Activated CD8-positive, alpha-beta memory T cell treated with anti-CD3 and anti-CD28 coated beads for 1 hour (primary cell): ENCODE measurements at places on chromosomes 7 and 10.

- DNase-seq = no peak
Observed at GRCh38 chr7:131816391-131817007, 260.1 kb upstream of the PODXL start.

- DNase-seq = no peak
Observed at GRCh38 chr7:152180587-152180986, 155.1 kb downstream of the GALNT11 start.

- no peak for DNase-seq
Observed at GRCh38 chr10:130573446-130573845, 437.3 kb downstream of the GLRX3 start.

GRCh38 chr7:95608359-95609173, 12.2 kb upstream of the PDK4 start:
- no peak for DNase-seq

DNA sequence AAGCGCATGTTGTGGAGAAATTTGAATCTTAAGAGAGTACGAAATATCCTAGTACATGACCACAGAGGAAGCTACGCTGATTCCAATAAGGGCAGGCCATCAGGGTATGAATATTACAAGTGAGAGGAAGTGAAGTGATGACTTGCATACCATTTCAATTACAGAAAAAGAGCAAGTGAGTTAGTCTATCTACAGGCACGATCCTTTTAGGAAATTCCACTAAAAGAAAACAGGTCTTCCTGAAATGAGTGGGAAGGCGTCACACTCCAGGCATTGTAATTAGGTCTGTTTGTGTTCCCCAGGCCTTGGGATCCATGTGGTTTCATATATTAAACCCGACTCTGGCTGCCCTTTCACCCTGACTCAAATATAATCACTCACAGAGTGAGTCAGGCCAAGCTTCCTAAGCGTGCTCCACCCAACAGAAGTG, 152.5 kb downstream of the SEMA3A start:
- DNase-seq = no peak

DNA sequence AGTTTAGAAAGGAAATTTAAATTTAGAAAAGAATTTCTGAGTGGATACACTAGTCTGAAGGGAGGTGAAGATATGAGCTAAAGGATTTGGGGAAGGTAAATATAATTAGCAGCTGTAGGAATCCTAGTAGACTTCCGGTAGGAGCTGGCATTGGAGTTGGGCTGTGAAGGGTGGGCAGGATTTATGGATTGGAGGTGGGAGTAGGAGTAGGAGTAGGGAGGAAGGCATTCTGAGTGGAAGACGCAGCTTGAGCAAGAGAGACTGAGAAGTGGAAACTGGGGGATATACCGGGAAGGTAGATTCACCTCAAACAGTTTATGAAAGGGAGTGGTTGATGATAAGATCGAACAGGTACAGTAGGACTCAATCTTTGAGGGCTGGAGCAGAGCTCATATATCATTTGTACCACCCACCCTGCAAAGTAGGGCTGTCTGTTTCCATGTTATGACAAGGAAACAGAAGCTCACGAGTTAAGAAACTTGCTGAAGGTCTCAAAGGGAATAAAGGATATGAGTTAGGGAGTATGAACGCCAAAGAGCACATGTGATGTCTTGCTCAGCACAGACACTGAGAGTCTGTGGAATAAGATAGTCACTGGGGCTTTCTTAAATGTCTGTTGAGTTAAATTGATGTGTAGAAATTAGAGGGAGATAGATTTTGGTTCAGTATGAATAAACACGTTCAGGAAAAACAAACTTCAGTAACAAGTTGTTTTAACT, 81.6 kb downstream of the RPS24 start:
- DNase-seq = no peak

DNA sequence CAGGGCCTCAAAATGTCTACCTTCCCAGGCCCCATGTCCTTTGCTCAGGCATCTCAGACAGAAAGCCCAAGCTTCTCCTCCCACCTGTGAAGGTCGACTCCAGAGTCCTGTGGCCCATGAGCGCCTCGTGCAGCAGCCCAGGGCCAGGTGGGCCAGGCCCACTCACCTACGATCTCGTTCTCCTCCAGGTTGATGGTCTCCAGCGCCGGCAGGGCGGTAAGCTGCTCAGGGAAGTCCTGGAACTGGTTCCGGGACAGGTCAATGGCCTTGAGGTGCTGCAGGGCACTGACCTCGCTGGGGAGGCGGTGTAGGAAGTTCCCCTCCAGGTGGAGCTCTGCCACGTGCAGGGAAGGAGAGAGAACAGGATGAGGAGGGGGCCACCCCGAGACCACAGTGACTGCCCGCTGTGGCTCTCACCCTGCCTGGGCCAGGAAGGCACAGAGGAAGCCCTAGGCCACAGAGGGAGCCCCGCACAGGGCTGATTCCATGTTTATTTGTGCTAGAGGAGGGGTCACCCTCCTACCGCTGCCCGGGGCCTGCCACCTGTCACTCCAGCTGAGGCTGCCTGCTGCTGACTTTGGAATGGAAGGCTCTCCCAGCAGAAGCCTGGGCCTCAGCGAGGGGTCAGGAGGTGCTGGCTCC, 40.0 kb upstream of the NPFFR1 start:
- DNase-seq = no peak

DNA sequence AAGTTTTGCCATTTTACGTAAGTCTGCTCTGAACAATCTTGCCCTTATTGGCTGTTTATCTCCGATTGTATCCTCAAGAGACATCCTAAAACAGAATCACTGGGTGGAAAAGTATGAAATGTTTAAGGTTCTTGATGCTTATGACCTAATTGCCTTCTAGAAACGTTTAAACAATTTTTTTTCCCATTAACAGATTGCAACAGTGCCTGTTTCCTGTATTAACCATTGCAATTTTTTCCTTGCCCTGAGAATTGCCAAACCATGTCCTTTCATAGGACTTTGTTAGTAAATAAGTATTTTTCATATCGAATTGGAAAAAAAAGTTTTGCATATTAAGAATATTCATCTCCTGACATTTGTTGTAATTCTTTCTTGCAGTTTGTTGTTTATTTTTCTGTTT, 639.8 kb downstream of the INHBA start:
- DNase-seq = no peak

- no peak for DNase-seq
Observed at GRCh38 chr7:1914321-1914720, 244.2 kb downstream of the ELFN1 start.

DNA sequence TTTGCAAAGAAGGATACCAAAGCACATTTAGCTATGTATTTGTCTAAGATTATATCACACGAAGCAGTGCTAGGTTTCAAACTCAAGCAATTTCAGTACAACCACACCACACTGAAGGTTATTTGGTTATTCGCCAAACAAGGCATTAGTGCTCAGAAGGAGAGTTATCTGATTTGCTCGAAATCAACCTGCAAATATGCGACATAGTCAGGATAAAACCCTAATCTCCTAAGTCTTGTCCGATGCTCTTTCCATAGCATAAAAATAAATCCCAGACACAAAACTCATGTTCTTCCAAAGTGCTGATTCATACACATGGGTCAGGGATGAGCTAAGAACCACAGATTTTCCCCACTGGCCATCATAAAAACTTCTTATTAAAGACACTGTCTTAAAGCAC, 1288.0 kb upstream of the SORCS1 start:
- DNase-seq = no peak

DNA sequence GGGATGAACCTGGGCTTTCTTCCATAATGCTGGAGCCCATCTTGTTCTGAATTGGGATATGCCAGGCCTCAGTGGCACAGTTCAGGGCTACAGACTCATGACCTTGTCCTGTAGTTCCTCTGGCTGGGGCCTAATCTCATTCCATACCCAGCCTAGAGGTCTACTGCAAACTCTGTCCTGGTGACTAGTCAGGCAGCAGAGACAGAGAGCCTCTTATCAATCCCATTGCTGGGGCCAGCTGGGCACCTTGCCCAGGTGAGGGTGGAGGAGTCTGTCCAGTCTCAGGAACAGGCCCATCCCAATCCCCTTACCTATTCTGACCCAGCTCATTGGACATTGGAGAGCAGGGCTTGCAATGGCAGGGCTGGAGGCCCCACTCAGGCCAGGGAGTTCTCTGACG, 28.0 kb upstream of the COMTD1 start:
- no peak for DNase-seq

DNA sequence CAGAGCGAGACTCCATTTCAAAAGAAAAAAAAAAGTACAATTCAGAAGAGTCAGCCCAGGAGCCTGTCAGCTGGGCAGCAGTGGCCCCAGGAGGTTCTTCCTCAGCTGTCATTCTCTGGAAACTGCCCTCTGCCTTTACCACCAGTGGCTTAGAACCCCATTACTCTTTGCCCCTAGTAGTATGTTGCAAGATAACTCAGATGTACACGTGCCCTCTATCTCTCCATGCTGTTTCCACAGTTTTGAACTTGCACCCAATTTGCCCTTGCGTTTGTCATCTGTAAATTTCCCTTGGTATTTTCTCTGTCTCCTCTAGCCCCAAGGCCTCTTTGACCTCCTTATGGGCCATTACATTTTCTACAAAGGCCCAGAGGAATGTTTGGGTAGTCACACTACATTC, 56.7 kb upstream of the PRKAR2B start:
- no peak for DNase-seq

GRCh38 chr7:117858712-117859111, 14.5 kb downstream of the CTTNBP2 start:
- no peak for DNase-seq

- no peak for DNase-seq
Observed at GRCh38 chr10:30877111-30877510, 154.6 kb downstream of the ZNF438 start.

GRCh38 chr7:120502132-120502531, 229.2 kb downstream of the KCND2 start:
- DNase-seq = no peak

DNA sequence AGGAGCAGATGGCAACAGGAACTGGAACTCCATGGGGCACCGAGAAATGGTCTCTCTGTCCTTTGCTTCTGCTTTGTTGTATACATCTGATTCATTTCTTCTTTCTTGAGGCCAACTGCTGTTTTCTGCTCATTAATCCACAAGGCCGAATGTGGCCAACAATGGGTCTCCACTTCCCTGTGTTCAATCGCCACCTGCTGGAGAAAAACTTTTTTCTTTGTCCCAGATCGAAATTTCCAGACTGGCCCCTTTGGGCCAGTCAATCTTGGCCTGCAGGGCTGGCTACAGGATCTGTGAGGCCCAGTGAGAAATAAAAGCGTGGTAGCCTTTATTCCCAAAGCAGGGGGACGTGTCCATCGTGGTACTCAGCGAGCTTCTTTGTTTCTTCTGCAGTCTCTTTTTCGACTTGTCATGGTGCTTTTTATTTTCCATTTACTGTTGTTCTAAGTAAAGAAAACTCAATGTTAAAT, 58.8 kb downstream of the PARP12 start:
- no peak for DNase-seq

DNA sequence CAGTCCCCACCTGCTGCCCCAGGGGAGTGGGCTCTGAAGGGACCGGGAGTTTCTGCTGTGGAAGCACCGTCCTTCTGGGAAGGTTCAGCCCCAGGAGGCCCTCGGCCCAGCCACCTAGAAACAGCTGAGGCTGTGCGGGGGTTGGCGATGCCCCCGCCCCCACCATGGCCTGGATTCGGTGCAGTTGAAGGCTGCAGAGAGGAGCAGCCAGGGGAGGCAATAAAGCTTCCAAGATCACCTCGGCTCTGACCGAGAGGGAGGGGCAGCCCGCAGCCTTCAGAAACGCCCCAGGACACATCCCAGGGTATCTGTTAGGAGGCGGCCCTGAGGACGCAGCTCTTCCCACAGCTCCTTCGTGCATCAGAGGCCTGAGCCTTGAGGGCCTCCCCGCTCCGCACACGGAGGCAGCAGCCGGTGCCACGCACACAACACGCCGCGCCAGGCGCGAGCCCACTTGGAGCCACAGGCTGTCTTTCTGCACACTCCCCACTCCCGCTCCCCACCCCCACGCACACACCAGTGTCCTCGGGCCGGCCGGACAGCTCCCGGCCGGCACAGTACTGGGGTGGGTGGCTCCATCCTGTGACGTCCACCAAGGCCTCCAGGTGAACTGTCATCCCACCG, 1.6 kb downstream of the KNDC1 start:
- no peak for DNase-seq

GRCh38 chr7:49783446-49783845, 10.0 kb downstream of the VWC2 start:
- DNase-seq = no peak
